ENCODE measurements at places on chromosomes 16 and 17. TPM values are rescaled to one million over a fixed set of nuclear protein-coding genes. Genes with fewer than 3 reads are reported as not detected.

The GFAP gene
- 0.78 TPM for polyA plus RNA-seq

DNA sequence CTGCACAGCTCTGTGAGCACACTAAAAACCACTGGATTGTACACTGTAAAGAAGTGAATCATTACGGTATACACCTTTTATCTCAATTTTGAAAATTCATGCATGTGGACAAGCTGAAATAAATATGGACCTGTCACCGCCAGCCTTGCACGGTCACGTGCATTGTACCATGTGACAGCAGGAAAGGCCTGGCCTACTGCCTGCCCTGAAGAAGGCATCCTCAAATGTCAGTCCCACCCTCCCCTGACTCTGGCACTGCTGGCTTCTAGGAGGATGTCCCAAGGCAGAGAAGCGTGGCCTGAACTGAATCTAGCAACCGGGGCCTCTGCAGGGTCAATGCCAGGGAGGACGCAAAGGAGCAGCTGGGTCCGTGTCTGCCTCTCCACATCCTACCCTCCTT, 34.6 kb downstream of the SLC38A8 start:
- DNase-seq = no peak

DNA sequence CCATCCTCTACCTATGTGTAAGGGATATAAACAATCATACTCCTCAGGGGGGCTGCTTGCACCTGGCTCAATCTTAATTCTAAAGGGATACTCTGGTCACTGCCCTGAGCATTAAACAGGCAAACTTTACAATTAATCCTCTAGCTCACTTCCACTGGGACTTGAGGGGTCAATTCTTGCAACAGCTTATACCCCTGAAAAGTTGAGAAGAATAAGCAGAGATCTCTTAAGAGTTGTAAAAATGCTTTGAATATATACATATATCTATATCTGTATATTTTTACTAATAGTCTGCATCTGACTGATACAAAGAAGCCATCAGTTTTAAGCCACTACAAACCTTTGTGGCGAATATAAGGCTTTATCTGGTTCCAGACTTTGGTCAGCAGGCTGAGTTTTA, 19.6 kb downstream of the HEATR6 start:
- DNase-seq = no peak

- DNase-seq = no peak
Observed at GRCh38 chr16:86931410-86931941, 353.1 kb downstream of the FOXL1 start.

The KRT25 gene
- polyA plus RNA-seq = not detected
